ENCODE measurements at places on chromosomes 7 and 10.

GRCh38 chr7:12747687-12748306, 60.4 kb downstream of the ARL4A start:
- DNase-seq, result no peak

DNA sequence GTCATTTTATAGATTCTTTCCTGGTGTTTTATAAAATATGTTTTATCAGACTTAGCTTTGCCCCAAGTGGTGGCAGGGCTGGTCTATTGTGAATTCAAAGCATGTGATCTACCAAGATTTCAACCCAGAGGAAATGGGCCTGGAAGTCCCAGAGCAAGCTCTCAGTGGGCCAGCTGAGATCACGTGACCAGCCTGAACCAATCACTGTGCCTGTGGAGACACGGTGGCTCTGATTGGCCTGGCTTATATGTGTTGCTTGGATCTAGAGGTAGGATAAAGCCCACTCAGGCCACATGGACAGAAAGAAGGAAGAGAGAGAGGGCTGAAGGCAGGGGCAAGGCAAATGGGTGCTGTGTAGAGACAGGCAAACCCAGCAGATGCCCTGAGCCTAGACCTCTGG, 65.5 kb upstream of the GATA3 start:
- DNase-seq, result no peak

GRCh38 chr7:131629217-131629882, 72.9 kb upstream of the PODXL start:
- DNase-seq, result no peak

DNA sequence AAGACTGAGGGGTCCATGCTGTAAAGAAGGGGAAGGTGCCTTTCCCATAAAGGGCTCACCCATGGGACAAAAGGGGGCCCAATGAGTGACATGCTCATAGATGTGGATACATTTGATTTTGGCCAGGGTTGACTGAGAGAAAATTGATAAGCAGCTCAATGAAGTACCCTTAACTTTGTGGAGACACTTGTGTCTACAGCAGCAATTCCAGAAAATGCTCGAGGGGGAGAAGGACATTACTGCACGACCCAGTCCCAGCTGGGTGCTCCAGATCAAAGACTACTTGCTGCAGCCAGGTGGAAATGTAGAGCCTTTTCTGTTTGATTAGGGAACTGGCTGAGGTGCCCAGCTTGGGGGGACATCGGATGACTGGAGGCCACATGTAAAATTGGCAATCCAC, 22.2 kb upstream of the ADAMTS14 start:
- DNase-seq, result no peak

GRCh38 chr10:34666008-34666704, 148.9 kb downstream of the PARD3 start:
- peak; percentile 32 for DNase-seq

GRCh38 chr7:150876817-150877526, 24.7 kb downstream of the AOC1 start:
- DNase-seq, result peak; percentile 77

GRCh38 chr7:155878250-155878649, 66.0 kb upstream of the SHH start:
- no peak for DNase-seq

DNA sequence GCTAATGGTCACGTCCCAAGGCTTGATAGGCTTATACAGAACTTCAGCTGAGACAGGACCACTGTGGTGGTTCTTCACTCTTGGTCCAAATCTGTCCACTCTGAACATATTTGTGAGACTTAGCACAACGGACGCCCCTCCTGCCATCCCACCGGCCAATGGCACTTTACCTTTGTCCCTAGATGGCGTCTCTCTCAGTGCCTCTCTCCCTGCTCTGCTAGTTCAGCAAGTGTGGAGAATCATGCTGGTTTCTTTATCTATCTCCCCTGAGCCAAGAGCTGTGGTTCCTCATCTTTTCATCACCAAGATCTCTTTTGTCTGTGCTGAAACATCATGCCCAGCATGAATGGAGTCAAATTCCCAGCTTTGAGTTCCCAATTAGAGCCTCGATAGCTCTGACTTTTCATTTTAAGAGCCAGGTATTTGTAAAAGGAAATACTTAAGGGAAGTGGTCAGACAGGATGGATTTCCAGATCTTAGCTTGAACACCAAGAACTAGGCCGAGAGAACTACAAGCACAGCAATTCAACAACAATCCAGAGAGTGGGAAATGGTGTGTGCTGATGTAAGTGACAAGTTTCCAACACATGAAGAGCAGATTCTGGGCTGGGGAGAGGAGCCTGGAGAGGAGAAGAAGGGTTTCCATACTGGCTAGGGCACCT, 69.5 kb downstream of the ZNF800 start:
- DNase-seq, result no peak

DNA sequence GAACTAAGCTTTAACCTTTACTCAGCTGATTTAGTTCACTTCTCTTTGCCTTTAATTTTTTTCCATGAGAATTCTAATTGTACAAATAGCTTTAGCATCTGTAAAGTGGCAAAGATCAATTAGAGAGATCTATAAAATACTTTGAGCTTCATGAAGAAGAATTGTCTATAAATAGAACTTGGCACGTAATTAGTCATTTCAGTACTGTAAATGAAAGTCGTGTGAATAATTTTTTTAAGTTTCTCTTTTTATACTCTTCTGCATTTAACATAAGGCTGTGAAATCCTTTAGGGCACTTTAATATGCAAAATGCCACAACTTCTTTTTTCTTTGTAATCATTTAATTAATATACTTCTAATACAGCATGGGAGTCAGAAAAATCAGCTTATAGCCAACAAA, 177.8 kb downstream of the CSTF2T start:
- DNase-seq, result no peak

GRCh38 chr7:7427363-7427762, 108.3 kb downstream of the COL28A1 start:
- no peak for DNase-seq

GRCh38 chr7:127932496-127932895, 98.7 kb downstream of the LRRC4 start:
- DNase-seq, result no peak

DNA sequence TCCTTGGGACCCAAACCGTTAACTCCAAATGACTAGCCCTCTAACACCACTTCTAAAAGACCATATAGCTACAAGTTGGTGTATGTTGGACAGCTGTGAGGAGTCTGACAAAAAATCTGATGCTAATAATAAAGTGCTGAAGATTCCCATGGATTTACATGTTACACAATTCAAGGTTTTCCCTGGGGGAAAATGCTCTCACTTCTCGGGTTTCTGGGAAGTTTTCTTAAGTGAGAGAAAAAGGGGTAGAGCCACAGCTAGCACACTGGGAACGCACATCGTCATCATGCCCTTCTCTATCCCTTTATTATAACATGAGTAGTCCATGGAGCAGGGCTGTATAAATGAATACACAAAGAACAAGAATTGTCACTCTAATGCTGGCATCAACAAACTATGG, 162.1 kb downstream of the CHCHD3 start:
- DNase-seq, result no peak

- DNase-seq, result no peak
These were observed 9.1 kb downstream of the CDC123 start for GRCh38 chr10:12205082-12205481.

- DNase-seq, result no peak
These were observed 8.1 kb downstream of the STK17A start for GRCh38 chr7:43590862-43591557.

- DNase-seq, result no peak
These were observed 269.2 kb downstream of the C7orf25 start for GRCh38 chr7:42642699-42643098.

GRCh38 chr7:46854958-46855473, 726.9 kb downstream of the TNS3 start:
- DNase-seq, result no peak

- no peak for DNase-seq
These were observed 44.0 kb downstream of the OAT start for GRCh38 chr10:124374535-124375352.

GRCh38 chr10:131571865-131572264, 260.3 kb upstream of the TCERG1L start:
- DNase-seq, result no peak

DNA sequence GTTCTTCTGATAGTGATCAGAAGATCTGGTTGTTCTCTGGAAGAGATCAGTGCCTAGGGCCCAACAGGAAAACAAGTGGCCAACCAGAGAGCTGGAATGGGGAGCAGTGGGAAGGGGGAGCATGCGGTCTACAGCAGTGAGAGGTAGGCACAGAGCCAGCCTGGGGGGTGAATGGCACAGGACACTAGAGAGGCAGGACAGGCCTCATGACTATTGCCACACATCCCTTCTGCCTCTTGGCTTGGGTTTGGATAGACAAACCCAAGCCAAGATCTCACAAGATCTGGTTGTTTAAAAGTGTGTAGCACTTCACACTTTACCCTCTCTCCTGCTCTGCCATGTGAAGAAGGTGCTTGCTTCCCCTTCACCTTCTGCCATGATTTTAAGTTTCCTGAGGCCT, 224.4 kb downstream of the ARHGAP12 start:
- DNase-seq, result no peak

- no peak for DNase-seq
These were observed 2.5 kb downstream of the GRK5 start for GRCh38 chr10:119209736-119210355.

GRCh38 chr7:5525271-5526099, 101.9 kb upstream of the TNRC18 start:
- no peak for DNase-seq

DNA sequence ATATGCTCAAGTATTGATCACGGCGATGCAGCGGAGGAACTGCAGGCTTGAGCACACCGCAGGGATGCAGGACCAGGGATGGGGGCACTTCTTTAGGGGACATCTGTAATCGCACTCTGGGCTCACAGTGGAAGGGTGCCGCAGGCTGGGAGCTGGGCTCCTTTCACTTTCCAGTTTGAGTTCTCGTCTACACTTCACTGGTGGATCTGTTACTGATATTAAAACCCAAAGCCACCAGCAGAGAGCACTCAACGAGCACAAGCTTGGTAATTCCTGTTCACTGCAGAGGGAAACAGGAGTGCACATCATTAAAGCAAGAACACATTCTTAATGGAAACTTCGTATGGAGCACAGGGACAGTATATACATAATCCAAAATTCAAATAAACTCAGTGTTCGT, 91.3 kb downstream of the PARD3 start:
- DNase-seq, result peak; percentile 30

- no peak for DNase-seq
These were observed 74.4 kb upstream of the PAX2 start for GRCh38 chr10:100670828-100671479.

- no peak for DNase-seq
These were observed 25.9 kb downstream of the LMOD2 start for GRCh38 chr7:123681561-123681960.

DNA sequence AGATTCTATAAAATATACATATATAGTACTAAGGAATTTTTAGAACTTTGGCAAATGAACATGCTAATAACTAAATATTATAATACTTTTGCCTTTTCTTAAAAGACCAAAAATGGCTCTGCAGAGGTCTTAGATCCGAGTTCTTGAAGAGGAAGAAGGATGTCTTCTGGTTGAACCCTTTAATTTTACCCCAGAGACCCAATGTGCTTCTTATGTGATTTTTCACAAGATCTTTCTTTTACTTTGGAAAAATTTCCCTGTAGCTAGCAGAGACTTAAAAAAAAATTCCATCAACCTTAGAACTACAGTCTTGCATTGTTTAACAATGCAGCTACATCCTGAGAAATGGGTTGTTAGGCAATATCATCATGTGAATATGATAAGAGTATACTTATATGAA, 663.2 kb downstream of the PARD3 start:
- DNase-seq, result no peak

- DNase-seq, result no peak
These were observed 5.5 kb downstream of the SKIDA1 start for GRCh38 chr10:21519941-21520436.

DNA sequence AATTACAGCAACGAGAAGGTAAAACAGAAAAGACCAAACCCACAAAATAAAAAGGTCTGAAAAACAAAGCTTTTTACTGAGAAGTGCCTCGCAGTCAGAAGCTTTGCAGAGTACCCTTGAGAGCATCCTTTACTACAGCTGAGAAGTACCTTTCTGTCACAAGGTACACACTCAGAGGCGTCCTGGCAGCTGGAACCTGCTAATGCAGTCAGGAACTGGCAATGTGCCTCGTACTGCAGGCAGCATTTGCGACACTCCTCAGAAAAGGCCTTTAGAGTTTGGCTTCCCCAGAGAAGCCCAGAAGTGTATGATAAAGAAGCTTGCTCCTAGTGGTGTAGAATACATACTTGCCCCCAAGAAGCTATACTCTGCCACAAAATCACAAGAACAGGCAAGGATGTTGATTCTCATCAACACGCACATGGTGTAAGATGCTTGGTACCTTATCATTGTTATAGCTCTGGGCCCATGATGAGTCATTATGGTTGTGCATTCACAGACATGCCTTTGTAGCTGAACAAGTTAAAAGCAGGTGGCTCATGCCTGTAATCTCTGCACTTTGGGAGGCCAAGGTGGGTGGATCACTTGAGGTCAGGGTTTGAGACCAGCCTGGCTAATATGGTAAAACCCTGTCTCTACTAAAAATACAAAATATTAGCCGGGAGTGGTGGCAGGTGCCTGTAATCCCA, 2.0 kb upstream of the GTPBP4 start:
- DNase-seq, result peak; percentile 54

- no peak for DNase-seq
These were observed 262.1 kb downstream of the AHR start for GRCh38 chr7:17560516-17560915.

- DNase-seq, result no peak
These were observed 54.6 kb downstream of the ARL4A start for GRCh38 chr7:12741951-12742575.

DNA sequence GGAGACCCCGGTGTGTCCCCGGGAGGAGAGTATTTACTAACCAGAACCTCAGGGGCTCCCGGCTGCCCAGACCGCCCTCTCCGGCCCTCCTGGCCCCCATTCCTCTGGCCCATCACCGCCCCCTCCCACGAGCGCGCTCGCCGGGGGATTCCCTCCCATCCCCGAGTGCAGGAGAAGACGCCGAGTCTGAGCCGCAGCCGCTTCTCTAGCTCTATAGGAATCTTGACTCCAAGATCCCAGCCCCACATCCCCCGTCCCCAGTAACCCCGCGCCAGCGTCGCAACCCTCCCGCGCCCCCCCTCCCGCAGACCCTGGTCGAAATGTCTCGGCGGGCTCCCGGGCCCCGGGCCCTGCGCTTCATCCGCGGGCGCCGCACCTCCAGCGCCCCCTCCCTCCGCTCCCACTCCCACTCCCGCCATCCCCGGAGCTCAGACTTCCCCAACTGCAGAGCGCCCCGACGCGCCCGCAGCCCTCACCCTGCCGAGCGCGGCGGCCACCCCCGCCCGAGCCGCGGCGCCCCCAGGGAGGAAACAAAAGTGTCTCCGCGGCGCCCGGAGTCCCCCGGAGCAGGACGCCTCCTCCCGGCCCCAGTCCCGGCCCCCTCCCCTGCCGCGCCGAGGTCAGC, 541 bp downstream of the ELMO1 start:
- DNase-seq, result no peak

GRCh38 chr7:102255916-102256315, 30.8 kb upstream of the SH2B2 start:
- DNase-seq, result no peak

DNA sequence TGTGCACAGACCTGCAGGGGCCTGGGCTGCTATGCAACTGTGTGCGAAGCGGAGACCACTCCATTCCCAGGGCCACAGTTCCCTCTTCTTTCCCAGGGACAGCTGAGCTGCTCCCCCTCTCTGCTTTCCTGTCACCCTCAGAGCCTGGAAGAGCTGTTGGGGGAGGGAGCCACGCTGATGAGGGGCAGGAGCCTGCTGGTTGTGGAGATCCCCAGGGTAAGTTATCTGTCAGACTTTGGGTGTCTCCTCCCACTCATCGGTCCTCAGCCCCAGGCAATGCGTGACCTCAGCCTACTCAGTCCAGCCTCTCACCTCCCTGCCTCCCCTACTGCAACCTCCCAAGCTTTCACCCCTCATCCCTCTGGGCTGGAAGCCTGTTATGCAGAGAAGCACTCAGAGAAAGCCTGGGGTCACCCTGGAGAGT, 53.5 kb downstream of the ZNF467 start:
- DNase-seq, result no peak

All from NCI-H1436 (cell line).